ENCODE measurements at places on chromosomes 5 and 9. TPM values are rescaled to one million over a fixed set of nuclear protein-coding genes. Genes with fewer than 3 reads are reported as not detected.

Gene GPR21
- 0.91 TPM for total RNA-seq

Gene PTGS1
- 0.43 TPM for total RNA-seq

Gene AMBP
- not detected for total RNA-seq

Gene WWC1
- total RNA-seq = not detected

Gene FAF2
- total RNA-seq = 42.5 TPM

Gene IL13
- total RNA-seq = 32.6 TPM

Gene OLFM1
- total RNA-seq = not detected

Data from T-helper 2 cell treated with Interferon-gamma antibody and Interleukin-4, amounts not matched to agents 100 ng/mL and 5 ng/mL, for 36 hours (primary cell).